Hair follicular keratinocyte (primary cell): ENCODE measurements at places on chromosomes 5 and 9. TPM values are rescaled to one million over a fixed set of nuclear protein-coding genes. Genes with fewer than 3 reads are reported as not detected.

Gene SUSD3
- 2.1 and 3.1 TPM in 2 replicates for total RNA-seq

Gene UBE2QL1
- not detected in 2 replicates for total RNA-seq

Gene HCN1
- not detected in 2 replicates for total RNA-seq

Gene NUTM2F
- not detected in 2 replicates for total RNA-seq

Gene SLU7
- 24.6 and 30.7 TPM in 2 replicates for total RNA-seq

Gene HAVCR2
- not detected in 2 replicates for total RNA-seq

Gene OLFML2A
- under 0.01 and 0.11 TPM in 2 replicates for total RNA-seq

Gene MCTP1
- total RNA-seq: 6.8 and 8.5 TPM in 2 replicates

Gene DRD1
- total RNA-seq: not detected in 2 replicates

Gene DAB2IP
- 28.3 and 28.8 TPM in 2 replicates for total RNA-seq

Gene CRB2
- total RNA-seq: not detected in 2 replicates

Gene ST8SIA4
- 0.08 and 0.76 TPM in 2 replicates for total RNA-seq

Gene CMYA5
- under 0.01 TPM in 1 of 2 replicates, not detected in the other for total RNA-seq

Gene RANBP17
- 1.6 and 3.3 TPM in 2 replicates for total RNA-seq

Gene SLC36A3
- not detected in 2 replicates for total RNA-seq
